ENCODE measurements at places on chromosomes 5 and 9.

DNA sequence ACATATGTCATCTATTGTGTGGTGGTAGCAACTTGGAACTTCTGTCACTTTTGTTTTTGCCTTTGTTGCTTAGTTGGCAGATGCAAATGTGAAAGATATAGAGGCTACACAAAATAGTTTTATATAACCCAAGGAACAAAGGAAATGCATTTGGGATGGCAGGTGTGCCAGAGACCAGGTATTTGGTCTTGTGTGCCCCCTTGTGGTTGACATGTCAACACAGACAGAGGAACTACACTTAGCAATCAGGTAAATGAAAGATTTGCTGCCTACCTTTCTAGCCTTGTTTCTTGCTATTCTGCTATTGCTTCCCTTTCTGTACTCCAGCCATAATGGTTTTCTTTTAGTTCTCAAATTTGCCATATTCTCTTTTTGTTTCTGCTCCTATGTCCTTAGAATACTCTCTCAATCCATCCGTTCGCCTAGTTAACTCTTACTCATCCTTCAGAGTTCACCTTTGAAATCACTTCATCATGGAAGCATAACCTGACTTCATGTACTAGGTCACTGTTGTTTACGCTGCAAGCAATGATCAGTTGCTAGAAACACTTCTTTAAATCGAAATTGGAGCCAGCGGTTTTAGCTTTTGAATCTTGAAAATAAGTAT is 119.5 kb downstream of the TRPM3 start:
- DNase-seq, result peak; percentile 60

DNA sequence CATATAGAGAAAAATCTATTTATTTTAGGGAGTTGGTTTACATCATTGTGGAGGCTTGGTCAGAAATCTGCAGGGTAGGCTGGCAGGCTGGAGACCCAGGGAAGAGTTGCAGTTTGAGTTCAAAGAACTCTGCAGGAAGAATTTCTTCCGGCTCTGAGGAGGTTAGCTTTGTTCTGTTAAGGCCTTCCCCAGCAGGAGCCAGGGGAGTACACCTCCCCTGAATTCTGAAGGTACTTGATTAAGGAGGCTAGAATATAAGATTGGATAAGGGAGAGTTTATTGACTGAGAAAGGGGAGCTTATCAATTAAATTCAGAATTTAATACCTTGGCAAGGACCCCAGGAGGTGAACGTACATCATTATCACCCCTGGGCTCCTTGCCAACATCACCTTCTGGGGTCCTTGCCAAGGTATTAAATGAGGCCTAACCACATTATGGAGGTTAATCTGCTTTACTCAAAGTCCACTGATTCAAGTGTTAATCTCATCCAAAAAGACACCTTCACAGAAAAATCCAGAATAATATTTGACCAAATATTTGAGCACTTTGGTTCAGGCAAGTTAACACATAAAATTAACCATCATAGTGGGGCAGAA is 351.7 kb downstream of the CWC27 start:
- DNase-seq, result no peak

- peak; percentile 62 for DNase-seq
Measured at GRCh38 chr9:110886832-110887231, 151.4 kb downstream of the LPAR1 start.

- no peak for DNase-seq
Measured at GRCh38 chr5:107099506-107099905, 571.2 kb downstream of the EFNA5 start.

- peak; percentile 72 for DNase-seq
Measured at GRCh38 chr5:109939116-109939682, 249.5 kb downstream of the MAN2A1 start.

DNA sequence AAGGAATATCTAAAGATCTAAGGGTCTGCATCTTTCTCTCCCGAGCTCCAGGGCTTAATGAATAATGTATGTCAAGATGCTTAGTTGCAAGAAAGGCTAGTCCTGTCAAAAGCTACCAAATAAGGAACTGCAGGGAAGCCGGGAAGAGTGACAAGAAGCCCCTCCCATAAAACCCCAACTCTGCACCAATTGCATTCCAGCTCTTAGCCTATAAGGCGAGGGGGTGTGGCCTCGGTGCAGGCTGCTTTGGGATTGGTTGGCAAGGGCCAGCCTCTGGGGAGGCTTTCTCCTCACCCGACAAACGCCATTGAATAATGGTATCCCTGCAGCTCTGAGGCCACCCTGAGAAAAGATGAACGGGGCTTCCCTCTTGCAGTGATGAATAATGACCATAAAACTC is 416.9 kb downstream of the RAB3C start:
- DNase-seq, result no peak

GRCh38 chr5:65068410-65068809 is 299.7 kb downstream of the CWC27 start:
- no peak for DNase-seq

GRCh38 chr5:84088996-84089395 is 295.7 kb downstream of the EDIL3 start:
- DNase-seq, result peak; percentile 68

- DNase-seq, result no peak
Measured at GRCh38 chr9:114341152-114341830, 11.6 kb downstream of the ORM2 start.

DNA sequence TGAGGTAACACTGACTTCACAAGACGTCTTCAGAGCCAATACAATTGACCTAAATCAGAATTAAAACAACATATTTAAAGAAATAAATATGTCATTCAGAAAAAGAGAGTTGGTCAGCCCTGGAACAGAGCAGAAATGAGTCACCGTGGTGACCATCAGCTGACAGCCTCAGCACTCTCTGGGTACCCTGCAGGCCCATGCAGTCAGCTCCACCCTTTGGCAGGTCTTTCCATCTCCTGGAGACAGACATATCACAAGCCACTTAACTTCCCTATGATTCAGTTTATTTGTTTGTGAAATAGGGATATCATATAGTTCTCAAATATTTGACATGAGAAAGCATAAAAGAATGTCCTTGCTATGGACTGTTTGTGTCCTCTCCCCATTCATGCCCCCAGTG is 151.6 kb upstream of the MEF2C start:
- peak; percentile 26 for DNase-seq

- peak; percentile 88 for DNase-seq
Measured at GRCh38 chr5:138336952-138337684, 948 bp upstream of the FAM53C start.

DNA sequence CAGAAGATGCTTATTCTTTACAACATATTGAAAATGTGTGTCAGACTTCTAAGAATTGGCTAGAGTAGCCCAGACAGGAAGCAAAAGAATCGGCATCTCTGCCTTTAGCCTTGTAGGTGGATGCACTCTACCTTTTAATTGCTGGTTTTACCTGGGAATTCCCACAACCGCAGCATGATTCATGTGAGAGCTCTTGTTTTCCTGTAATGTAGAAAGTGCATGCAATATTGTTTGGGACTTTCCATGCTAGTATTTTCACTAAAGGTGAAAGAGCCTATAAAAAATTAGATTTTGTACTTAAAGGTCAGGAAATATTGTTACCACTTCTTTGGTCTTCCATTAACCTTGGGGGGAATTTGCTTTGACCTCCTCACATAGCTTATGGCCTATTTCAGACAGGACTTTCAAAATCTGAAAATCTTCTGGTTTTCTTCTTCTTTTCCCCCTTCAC is 89.8 kb downstream of the NTRK2 start:
- DNase-seq, result no peak
